ENCODE measurements at places on chromosomes 5 and 9.

- DNase-seq, result no peak
These were observed 473.5 kb downstream of the ACTL7B start for GRCh38 chr9:108382310-108382709.

GRCh38 chr9:69157751-69158466, 16.2 kb upstream of the TJP2 start:
- DNase-seq, result no peak

DNA sequence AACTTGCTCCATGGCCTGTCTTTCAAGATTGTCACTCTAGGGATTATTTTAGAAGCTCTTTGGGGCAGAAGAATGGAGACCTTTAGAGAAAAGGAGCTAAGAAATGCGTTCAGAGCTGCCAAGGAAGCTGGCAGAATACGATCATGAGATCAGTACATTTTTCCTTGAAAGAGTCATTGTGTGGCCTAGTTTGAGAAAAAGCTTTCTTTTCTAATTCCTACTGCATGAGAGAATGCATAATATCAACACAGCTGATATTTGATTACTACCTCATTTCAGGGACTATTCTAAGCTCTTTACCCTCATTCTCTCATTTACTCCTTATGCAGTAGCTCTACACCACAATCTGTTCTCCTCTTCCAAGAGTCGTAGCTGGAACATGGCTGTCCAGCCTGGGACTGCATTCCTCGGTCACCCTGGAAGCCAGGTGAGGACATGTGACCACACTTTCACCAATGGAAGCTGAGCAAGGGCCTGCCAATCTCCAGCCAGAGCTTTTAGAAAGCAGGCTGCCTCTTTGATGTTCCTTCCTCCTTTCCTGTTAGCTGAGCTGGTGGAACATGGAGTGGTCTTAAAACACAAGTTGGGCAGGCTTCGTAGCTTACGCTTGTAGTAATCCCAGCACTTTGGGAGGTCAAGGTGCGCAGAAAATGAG, 99.3 kb upstream of the LHFPL2 start:
- no peak for DNase-seq

DNA sequence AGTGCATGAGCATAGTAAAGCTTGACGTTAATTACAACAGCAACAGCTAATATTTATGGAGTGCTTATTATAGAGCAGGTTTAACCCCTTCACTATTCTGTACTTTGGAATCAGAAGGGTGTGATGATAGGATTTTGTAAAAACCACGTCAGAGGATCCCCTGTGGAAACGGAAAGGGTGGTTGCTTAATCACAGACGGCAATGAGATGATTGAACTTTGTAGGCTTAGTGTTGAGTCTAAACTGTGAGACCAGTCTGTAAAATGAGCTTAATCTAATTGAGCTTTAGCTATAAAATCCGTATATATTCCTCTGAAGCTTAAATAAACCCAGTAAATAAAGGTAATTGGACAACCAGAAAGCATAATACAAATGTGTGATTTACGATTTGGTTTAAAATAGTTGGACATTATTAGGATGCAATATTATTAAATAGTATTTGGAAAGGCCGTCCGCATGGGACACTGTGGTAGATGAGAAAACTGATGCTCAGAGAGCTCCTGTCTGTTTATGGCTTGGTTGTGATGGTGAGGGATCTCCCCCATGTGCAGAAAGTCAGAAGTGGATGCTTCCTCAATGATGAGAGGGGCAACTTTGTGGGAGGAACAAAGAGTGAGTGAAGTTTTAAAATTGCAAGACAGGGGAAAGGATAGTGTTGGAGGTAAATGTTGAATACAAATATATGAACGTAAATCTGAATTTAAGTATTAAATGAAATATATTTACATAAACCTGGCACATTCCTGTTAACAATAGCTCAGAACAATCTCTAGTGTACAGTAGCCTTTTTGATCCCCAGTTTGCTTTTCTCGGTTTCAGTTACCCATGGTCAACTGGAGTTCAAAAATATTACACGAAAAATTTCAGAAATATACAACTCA, 23.4 kb upstream of the SCGB3A2 start:
- no peak for DNase-seq

DNA sequence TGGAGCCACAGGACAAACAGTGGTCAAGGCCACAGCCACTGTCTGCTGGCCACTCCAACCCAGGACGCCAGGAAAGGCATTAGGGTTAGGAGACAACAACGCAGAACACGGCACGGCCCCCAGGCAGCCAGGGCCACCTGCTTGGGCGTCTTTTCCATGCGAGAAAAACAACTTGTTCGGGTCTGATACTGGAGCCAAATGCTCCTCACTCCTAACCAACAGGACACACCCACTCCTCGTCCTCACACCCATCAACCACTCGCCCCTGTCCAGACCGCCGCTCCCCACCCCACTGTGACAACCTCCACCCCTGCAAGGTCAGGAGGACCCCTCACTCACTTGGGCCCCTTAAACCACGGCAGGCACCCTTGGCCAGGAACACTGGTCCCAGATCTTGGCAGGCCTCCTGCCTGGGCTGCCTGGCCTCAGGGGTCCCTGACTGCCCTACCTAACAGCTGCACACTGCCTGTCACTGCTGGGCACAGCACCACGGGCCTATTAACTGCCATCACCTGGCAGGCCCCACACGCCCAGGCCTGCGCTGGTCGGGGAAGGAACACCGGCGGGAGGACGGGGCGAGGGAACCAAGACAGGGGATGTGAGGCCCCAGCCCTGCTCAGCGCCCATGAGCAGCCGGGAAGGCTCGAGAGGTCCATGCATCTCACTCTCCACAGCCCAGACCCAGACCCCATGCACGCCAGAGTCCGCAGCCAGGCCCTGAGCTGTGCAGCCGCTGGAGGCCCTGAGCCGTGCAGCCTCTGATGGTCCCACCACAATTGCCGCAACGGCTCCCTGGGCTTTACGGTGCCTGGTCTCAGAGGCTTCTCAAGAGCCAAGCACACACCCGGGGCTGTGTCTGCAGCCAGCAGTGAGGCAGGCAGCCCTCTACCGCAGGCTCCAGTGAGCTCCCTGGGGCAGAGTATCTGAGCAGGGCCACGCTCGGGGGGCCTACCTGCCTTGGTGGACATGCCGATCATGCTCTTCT, 13.8 kb downstream of the CLPTM1L start:
- no peak for DNase-seq

- no peak for DNase-seq
These were observed 353.4 kb downstream of the SPOCK1 start for GRCh38 chr5:137145721-137146120.

DNA sequence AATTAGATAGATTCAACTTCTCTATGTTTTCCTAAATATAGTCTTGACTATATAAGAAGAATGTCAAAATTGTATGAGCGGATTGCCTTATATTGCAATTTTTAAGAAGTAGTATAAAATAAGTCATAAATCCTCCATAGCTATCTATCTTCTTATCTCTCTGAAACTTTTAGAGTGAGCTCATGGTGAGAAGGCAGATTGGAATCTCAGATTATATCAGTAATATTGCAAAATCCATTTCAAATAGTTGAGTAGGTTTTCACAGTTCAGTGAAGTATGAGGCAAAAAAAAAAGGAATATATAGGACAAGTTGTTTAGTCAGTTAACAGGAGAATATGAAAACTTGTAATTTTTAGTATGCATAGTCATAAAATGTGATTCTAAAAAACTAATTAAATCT, 156.4 kb downstream of the FAM174A start:
- no peak for DNase-seq

DNA sequence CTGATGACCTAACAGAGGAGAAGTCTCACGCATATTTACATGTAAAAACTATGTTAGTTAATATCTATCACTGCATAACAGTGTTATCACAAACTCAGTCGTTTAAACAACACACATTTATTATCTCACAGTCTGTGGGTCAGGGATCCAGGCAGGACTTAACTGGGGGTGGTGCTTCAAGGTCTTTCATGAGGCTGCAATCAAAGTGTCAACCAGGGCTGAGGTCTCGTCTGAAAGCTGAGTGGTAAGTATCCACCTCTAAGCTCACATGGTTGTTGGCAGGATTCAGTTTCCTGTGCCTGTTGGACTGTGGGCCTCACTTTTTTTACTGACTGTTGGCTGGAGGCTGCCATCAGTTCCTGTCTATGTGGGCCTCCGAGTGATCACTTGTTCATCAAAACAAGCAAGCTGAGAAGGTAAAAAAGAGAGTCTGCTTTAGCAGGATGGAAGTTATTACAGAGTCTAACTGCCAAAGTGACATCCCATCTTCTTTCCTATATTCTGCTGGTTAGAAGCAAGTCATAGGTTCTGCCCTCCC, 188.6 kb downstream of the CARTPT start:
- DNase-seq, result no peak

DNA sequence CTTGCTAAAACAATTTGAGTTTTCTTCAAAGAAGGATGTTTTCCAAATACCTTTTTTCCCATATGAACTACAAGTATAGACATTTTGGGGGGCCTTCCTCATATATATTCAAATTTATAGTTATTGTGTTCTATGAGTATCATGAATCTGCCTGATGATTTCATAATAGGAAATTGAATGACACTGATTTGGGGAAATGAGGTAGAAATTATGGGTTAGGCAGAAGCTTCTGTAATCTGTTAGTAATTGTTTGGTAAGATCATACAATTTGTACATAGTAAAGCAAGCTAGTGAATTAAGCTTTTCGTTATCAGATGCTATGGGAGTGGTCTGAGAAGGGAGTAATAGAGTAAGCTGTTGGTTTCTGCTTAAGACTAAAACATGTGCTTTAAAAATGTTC, 98.0 kb downstream of the TRIO start:
- no peak for DNase-seq

DNA sequence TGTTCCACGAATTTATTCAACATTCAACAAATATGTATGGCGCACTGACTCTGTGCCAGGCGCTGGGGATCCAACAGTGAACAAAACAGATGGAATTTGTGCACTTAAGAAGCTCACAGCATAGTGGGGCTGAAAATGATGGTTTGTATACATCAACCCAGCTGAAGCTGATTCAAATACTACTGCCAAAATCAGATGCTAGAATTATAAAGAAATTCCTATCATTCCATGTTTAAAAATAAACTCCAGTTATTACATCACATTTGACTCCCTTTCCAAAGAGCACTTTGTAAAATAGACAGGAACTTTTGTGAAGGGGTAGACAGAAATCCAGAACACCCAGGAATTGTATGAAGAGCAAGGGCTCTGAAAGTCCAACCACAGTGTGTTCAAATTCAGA, 54.1 kb downstream of the ZNF608 start:
- DNase-seq, result no peak

- DNase-seq, result no peak
These were observed 31.7 kb upstream of the LRRC14B start for GRCh38 chr5:159448-160172.

- DNase-seq, result no peak
These were observed 125.7 kb upstream of the ITGA1 start for GRCh38 chr5:52661903-52662595.

DNA sequence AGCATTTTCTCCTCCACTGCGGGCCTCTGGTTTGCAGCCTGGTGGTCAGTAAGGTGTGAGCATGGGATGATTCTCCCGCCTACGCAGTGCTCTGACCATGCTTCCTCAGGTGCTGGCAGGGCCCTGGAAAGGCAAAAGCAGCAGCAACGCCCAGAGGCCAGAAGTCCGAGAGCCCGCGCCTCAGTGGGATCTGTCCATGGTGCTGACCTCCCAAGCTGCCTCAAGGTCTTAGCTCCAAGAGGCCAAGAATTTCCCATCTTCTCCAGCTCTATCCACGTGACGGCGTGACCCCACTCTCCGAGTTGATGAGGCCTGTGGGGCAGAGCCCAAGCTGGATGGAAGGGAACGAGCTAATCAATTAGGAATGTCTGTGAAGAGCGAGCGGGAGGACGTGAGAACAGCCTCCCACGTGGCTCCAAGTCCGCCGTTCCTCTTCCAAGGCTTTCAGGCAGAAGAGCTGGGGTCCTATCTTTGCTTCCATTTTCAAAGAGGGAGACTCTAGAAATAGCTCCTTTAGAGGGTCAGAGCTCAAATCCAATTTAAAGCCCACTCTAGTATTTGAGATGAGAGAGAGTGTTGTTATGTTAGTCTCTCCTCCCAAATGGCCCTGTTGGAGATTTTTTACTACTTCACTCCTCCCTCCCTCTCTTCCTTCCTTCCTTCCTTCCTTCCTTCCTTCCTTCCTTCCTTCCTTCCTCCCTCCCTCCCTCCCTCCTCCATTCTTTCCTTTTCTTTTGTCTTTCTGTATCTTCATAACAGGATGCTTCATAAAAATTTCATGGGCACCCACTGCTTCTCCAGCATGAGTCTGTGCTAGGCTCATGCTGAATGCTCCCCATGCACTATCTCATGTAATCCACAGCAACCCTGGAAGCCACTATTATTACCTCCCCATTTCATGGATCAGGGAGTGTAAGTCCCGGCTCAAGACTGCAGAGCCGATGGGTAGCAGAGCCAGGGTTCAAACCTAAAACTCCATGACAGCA, 69.3 kb downstream of the OLFM1 start:
- DNase-seq, result no peak

DNA sequence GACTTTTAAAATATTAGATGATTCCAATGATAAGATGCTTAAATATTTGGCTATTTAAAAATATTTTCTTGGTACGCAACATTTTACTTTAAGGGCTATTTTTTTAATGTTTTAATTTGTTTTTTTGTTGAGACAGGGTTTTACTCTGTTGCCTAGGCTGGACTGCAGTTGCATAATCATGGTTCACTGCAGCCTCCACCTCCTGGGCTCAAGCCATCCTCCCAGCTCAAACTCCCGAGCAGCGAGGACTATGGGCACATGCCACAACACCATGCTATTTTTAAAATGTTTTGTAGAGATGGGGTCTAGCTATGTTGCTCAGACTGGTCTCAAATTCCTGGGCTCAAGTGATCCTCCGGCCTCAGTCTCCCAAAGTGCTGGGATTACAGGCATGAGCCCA, 850.2 kb upstream of the DMAC1 start:
- DNase-seq, result no peak

- no peak for DNase-seq
These were observed 149.8 kb downstream of the AUH start for GRCh38 chr9:91211919-91212318.

GRCh38 chr5:123681061-123681460, 169.1 kb downstream of the CSNK1G3 start:
- no peak for DNase-seq

DNA sequence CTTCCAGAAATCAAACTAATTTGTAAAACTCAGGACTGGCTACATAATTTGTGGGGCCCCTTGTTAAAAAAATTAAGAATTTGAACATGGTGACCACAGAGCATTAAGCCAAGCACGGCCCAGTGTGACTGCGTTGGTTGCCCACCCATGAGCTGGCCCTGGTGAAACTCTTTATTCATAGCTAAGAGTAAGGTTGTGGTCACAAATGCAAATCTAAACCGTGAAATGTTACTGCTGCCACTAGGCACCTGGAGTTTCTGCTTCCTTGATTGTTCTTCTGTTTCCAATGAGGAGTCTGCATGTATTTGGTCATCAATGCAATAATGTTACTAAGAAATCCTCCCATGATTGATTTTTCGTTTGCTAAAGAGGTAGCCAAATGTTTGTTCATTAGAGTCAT, 4.2 kb downstream of the GCNT1 start:
- DNase-seq, result no peak

- DNase-seq, result no peak
These were observed 138.2 kb downstream of the PIP5K1B start for GRCh38 chr9:68843239-68843638.

GRCh38 chr5:138488481-138488945, 23.2 kb downstream of the EGR1 start:
- DNase-seq, result no peak

All from GM18507 (cell line).